ENCODE measurements at places on chromosomes 2 and 18. TPM values are rescaled to one million over a fixed set of nuclear protein-coding genes. Genes with fewer than 3 reads are reported as not detected.

DNA sequence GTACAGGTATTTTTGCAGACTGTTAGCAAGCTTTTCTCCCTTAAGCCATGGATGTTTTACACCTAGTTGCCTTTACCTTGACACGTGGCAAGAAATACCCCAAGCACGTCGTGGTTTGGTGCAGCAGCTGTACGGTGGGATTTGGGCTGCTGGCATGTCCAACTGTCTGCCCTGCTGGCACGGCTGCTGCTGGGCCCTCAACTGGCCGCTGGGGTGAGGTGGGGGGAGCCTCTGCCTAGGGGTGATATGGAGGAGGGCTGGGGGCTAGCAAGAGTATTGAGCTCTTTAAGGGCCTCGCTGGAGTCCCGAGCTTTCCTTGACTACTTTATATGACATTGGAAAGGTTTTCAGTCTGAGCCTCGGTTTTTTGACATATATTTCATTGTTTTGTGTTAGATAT is 41.6 kb downstream of the LPIN1 start:
- no peaks in the 10 kb centered on the region for H3K27me3 ChIP-seq
- H3K4me1 ChIP-seq: peaks cover 7% of the 10 kb centered on the region
- H3K4me3 ChIP-seq: no peak overlapping the region
- DNase-seq: no peak
- H3K27ac ChIP-seq: no peak overlapping the region
- H3K36me3 ChIP-seq: peaks cover 63% of the 10 kb centered on the region

DNA sequence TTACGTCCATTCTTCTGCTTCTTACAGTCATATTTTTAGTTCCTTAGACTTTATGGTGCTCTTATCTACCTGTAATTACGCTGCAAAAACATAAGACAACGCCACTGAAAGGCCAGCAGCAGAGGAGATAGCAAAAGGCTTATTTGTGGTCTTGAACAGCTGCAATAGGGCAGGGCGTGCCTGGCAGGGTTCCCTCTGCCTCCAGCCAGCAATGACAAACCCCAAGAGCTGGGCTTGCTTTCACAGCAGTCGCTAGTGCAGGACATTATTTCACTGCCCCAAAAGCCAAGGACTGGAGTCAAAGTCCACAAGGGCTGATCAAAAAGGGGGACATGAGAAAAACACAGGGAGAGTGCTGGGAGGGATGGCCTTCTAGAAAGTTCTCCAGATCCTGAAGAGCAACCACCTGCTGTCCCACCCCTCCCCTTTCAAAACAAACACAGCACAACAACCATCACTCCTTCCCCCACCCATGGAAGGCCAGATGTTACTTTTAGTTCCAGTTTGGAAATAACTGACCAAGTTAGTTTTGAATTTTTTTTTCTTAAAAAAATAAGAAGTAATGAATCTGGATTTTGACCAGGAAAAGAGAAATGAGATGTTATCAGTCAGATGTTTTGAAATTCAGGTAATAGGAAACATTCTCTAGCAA is 127.8 kb downstream of the RBMS1 start:
- H3K27me3 ChIP-seq: no peaks in the 10 kb centered on the region
- H3K4me3 ChIP-seq: no peak overlapping the region
- peaks cover 30% of the 10 kb centered on the region for H3K4me1 ChIP-seq
- no peaks in the 10 kb centered on the region for H3K36me3 ChIP-seq
- peak; percentile 94 for DNase-seq
- peak overlapping the region; percentile 79 for H3K27ac ChIP-seq

- no peaks in the 10 kb centered on the region for H3K36me3 ChIP-seq
- no peak overlapping the region for H3K4me3 ChIP-seq
- no peak for DNase-seq
- no peak overlapping the region for H3K27ac ChIP-seq
- H3K4me1 ChIP-seq: no peaks in the 10 kb centered on the region
Observed at GRCh38 chr2:119996148-119996547, 16.7 kb upstream of the EPB41L5 start.

GRCh38 chr18:4144201-4144600 is 310.9 kb downstream of the DLGAP1 start:
- no peak for DNase-seq
- H3K4me1 ChIP-seq: no peaks in the 10 kb centered on the region
- no peaks in the 10 kb centered on the region for H3K27me3 ChIP-seq
- no peaks in the 10 kb centered on the region for H3K36me3 ChIP-seq
- H3K4me3 ChIP-seq: no peak overlapping the region

- H3K4me3 ChIP-seq: no peak overlapping the region
- peaks cover 11% of the 10 kb centered on the region for H3K4me1 ChIP-seq
- DNase-seq: no peak
- H3K27ac ChIP-seq: no peak overlapping the region
- peaks cover 47% of the 10 kb centered on the region for H3K36me3 ChIP-seq
- no peaks in the 10 kb centered on the region for H3K27me3 ChIP-seq
Observed at GRCh38 chr2:8800821-8801220, 36.6 kb downstream of the KIDINS220 start.

DNA sequence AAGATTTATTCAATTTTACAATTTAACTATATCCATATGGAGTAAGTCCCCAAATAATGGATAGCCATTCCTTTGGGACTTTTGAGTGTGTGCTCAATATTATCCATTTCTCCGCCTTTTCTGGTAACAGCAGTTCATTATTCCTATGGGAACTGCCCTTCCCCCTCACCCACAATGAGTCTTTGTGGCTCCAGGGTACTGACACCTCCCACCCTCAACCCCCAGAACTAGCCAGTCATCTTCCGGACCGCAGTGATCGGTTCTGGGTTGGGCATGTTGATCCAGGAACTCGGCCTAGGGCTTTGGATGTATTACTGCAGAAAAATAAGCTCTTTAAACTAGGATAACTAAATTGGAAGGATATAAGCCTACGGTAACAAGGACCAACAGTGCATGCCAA is 45.4 kb upstream of the CCDC150 start:
- H3K36me3 ChIP-seq: no peaks in the 10 kb centered on the region
- peaks cover 4% of the 10 kb centered on the region for H3K4me1 ChIP-seq
- no peak overlapping the region for H3K4me3 ChIP-seq
- peaks cover 6% of the 10 kb centered on the region for H3K27me3 ChIP-seq

DNA sequence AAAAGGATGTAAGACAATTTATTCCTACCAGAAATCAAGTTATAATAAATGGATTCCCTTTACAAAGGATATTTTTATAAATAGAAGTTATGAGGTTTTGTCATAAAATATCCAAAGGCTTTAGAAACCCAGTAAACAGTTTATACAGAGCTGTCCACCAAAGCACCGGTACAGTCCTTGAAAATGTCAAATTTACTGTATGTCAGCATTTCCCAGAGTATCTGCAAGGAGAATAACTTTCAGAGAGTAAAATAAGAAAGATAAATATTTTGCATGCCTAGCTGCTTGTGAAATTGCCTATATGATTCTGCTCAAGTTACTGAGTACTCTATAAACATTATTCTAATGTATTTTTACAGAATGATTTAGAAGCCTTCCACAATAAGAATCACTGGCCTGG is 923.3 kb upstream of the DDX18 start:
- no peaks in the 10 kb centered on the region for H3K27me3 ChIP-seq
- no peak for DNase-seq
- H3K4me3 ChIP-seq: no peak overlapping the region
- no peaks in the 10 kb centered on the region for H3K4me1 ChIP-seq

Gene ALLC
- not detected for polyA plus RNA-seq

Gene CYP27C1
- polyA plus RNA-seq: 5.8 TPM

Gene ERFE
- 25.0 TPM for polyA plus RNA-seq

Gene GREB1
- 9.0 TPM for polyA plus RNA-seq

Gene CCL20
- 2.4 TPM for polyA plus RNA-seq

Gene TMEM169
- polyA plus RNA-seq: 3.9 TPM
